ENCODE measurements at places on chromosomes 5 and 9.

GRCh38 chr5:93658044-93658443 is 75.0 kb downstream of the NR2F1 start:
- DNase-seq: no peak

DNA sequence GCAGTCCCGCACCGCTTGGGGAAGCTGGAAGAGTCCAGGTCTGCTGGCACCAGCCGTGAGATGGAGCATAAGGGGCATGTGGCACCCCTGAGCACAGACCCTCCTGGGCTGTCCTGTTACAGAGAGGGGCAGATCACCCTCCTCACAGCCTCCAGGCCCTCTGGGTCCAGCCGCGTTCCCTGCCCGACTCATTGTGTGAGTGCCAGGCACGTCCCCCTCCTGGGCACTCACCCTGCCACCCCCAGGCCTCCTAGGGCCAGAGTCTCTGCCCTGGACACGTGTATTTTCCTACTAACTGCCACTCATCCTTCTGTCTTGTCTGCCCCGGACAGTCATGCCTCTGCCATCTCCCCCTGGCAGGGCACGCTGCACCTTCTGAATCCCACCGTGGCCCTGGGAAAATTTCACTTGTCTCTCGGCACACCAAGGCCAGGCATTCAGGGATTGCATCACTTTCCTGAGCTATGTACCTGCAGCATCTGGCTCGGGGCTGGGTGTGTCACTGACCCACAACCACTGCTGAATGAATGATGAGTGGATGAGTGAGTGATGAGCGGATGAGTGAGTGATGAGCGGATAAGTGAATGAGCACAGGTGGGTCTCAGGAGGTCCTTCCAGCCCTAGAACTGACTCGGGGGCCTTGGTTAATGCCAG is 21.5 kb upstream of the FCN1 start:
- DNase-seq: no peak

DNA sequence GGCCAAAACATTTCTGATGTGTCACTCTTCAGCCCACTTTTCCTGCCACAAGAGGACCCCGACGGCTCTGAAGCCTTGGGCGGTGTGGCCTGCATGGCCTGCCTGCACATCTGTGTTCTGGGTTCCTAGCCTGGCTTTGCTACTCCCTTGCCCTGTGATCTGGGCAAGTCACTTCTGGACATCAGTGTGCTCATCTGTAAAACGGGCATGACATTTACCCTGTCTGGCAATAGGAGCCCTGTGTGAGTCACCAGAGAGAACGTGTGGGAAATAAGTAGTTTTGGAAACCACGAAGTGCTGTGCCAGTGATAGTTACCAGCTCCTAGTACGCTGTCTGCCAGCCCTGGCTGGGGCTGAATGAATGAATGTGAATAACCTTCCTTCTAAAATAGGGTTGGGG is 90.8 kb downstream of the MACROH2A1 start:
- no peak for DNase-seq

DNA sequence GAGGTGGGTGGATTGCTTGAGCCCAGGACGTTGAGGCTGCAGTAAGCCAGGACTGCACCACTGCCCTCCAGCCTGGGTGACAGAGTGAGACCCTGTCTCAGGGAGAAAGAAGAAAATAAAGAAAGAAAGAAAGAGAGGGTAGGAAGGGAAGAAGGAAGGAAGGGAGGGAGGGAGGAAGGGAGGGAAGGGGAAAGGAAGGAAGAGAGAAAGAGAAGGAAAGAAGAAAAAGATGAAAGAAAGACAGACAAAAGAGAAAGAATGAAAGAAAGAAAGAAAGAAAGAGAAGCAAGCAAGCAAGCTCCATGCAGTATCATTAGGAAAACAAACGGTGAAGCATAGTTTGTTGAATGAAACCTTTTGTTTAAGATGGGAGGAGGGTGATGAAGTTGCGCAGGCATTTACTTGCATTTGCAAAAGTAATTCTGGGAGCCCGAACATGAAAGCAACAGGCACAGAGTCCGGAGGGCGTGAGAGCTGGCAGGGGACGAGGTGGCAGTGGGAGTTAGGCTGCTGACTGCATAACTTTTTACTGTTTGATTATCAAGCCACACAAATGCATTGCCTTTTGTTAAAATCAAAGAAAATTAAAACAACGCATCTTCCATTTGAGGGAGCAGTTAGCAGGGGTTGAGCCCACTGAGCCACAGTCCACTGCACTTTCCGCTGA is 26.0 kb upstream of the CEP72 start:
- DNase-seq: no peak

DNA sequence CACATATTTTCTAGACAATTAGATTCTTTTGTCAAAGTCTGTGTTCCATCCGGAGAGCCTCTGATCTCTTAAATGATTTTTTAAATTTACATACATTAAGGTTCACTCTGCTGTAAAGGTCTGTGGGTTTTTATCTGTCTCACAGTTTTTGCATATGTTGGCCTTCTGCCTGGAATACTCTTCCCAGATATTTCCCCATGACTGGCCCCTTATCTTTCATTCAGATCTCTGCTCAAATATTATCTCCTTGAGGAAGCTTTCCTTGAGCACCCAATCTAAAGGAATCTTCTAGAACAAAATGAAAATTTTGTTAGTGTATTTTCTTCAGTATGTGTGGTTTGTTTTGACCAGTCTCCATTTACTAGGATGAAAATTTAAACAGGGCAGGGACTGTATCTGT is 26.3 kb downstream of the FAF2 start:
- no peak for DNase-seq

GRCh38 chr9:24398466-24398865 is 147.2 kb downstream of the IZUMO3 start:
- no peak for DNase-seq

DNA sequence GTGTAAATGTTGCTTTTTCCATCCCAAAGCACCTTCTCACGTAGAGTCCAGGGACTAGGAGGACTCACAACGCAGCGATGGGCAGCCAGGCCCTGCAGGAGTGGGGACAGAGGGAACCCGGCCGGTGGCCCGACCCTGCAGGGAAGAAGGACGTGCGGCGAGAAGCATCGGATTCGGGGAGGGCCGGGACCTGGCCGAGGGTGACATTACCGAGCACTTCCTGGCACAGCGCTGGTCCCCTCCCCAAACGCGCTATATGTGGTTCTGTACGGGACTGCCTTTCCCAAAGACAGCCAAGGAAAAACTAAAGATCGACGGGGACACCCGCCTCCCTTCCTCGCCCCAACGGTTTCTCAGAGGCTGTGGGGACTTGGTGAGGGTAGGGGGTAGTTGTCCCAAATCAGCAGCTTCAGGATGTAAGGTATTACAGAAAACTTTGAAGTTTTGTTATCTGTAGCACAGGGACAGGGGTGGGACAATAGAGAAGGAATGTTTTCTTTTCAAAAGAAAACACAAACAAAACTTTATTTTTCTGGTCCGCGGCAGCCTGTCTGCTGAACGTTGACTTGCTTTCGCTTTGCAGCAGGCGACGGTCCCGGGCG is 887 bp upstream of the MAP3K1 start:
- DNase-seq: peak; percentile 43

DNA sequence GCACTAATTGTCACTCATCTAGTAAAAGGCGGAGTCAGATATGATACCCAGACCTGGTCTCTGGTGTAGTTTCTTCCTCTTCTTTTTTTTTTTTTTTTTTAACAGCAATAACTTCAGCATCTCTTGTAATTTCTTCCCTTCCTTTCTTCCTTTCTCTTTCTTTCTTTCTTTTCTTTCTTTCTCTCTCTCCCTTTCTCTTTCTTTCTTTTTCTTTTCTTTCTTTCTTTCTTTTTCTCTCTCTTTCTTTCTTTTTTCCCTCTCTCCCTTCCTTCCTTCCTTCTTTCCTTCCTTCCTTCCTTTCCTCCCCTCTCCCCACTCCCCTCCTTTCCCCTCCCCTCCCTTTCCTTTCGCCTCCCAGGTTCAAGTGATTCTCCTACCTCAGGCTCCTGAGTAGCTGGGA is 25.9 kb upstream of the GNPDA1 start:
- DNase-seq: no peak

- peak; percentile 79 for DNase-seq
These were observed 3.2 kb downstream of the RAB24 start for GRCh38 chr5:177300236-177300880.

DNA sequence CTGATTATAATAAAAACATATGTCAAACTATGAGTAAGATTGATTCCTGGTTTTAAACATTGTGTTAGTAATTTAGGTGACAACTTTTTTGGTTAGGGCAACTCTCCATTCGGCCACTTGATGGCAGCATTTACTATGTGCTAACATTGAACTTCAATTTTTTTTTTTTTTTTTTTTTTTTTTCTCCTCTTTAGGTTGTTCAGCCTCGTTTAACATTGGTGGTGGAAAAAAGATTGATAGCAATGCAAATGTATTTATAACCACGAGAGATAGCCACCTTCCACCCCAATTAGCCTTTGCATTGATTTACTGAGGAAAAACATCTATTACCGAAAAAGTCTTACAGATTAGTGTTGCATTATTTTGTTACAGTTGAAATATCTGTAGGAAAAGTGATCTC is 159.1 kb downstream of the CSNK1G3 start:
- peak; percentile 37 for DNase-seq

DNA sequence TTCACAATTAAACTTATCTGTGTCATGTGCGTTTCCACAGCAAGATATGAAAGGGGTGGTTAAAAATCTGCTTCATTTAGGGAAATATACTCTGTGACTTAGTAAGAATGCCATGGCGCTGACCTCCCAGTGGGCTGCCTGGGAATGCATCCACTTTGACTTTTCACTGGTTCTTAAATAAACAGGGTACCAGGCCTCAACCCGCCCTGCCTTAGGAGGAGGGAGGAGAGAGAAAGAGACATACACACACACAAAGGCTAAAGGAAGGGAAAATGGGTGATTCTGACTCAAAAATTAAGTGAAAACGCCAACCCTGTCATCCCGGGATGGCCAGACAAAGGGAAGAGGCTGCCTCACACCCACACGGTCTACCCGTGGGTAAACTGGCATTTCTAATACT is 122.1 kb downstream of the EBF1 start:
- DNase-seq: no peak

DNA sequence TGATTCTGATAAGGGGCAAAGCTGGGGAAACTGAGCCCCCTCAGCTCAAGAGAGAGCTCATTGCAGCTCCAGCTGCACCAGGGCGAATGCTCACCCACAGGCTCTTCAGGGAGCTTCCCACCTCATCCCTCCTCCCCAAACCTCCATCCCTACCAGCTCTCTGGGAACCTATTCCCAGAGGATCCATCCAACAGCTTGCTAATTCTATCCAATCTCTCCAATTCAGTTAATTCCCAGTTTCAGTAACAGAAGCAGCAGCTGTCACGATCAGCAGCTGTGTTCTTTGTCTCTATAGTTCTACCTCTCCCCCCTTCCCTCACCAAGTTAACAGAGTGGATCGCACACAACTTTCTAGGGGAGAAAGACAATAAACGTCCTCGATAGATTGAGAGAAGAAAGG is 135.5 kb upstream of the EFNA5 start:
- no peak for DNase-seq

DNA sequence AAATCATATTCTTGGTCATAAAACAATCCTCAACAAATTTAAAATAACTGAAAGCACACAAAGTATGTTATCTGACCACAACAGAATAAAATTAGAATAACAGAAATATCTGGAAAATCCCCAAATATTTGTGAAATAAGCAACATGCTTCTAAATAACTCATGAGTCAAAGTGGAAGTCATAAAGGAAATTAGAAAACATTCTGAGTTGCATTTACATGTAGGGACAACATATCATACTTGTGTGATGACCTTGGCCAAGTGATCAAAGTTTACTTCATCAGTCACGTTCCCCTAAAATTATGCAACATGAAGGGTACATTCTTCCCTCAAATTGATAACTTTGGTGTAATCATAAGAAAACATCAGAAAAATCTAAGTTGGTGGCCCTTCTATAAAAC is 64.7 kb downstream of the CSF2 start:
- DNase-seq: no peak

- DNase-seq: no peak
These were observed 67.1 kb downstream of the SIL1 start for GRCh38 chr5:139131062-139131461.

DNA sequence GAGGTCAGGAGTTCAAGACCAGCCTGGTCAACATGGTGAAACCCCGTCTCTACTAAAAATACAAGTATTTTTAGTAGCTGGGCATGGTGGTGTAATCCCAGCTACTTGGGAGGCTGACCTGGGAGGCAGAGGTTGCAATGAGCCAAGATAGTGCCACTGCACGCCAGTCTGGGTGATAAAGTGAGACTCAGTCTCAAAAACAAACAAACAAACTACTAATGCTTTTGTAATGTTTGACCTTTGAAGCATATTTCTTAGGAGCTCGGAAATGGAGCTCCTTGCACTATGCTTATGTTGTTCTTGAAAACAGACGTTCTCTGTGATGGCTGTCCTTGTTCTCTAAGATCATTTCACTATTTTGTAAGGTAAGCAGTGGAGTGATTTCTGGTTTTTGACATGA is 6.0 kb downstream of the F2RL2 start:
- DNase-seq: no peak

DNA sequence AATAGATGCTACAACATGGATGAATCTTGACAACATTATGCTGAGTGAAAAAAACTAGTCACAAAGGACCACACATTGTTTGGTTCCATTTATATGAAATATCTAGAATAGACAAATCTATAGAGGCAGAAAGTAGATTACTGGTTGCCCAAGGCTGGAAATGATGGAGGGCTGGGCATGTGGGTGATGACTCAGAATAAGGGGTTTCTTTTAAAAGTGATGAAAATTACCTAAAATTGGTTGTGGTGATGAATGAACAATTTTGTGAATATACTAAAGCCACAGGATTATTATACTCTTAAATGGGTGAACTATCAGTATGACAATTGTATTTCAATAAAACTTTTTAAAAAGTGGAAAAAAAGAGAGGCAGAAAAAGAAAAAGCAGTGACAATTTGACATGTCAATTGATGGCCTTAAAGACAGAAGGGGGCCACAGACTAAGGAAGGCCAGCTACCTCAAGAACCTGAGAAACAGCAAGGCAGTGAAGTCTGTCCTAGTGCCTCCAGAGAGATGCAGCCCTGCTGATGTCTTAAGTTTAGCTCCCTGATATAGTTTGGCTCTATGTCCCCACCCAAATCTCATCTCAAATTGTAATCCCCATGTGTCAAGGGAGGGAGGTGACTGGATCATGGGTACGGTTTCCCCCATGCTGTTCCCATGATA is 182.7 kb downstream of the PIK3R1 start:
- DNase-seq: no peak

DNA sequence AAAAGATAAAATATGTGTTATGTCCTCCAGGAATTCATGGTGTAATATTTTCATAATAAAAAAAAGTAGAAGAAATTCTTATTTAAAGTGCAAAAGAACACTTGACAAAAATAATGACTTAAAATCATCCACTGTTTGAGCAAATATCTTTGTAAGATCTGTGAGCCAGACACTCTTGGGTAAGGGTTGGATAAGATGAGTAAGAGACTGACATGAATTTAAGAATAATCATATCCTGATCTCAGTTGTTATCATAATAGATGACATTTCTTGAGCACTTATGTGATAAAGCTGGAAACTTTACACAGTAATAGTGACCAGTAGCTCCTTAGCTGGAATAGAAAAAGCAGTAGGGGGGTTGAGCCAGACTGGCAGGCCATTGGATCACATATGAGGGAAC is 40.0 kb upstream of the ADRB2 start:
- no peak for DNase-seq

Data from CD4-positive, alpha-beta T cell treated with Interleukin-10 for 1 hour (primary cell).